ENCODE measurements at places on chromosomes 3 and 15.

GRCh38 chr15:79035111-79035601 is 55.4 kb downstream of the RASGRF1 start:
- DNase-seq, result no peak

- DNase-seq, result no peak
Observed at GRCh38 chr3:152961323-152961722, 126.4 kb downstream of the P2RY1 start.

DNA sequence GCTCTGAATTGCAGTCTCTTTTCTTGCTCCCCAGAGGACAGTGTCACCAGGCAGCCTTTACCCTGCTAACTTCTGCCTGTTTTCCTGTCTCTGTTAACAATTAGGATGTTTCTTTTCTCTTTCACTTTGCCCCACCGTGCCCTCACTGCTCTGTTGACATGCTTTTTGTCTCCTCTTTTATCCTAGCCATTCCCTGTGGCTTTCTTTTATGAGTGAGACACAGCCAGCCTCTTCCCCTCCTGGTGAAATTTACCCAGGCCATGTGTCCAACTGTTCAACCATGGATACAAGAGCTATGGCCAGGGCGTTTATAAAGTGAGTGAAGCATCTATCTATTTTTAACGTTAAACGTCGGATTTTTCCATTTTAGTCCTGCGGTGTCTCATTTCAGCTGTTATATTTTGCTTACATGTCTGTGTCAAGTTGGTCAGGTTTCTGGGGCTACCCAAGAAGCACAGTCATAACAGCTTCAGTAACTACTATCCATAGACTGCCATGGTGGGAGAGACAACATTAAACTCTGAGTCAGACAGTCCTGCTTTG is 443.2 kb upstream of the AZI2 start:
- DNase-seq, result no peak

DNA sequence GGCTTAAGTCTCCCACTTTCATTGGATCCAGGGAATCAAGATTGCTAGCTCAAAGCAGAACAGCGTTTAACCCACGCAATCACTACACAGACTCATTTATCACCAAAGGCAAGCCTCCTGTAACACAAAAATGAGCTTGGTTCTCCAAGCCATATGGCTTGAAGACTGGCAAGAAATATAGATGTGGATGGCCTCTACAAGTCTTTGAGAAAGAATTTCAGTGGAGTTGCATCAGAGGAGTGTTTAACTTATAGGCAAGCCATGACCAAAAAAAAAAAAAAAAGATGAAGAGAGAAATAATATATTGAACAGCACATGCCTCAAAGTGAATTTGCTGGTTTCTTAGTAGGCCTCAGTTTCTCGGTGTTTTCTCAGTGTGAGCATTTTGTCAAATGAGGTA is 27.3 kb downstream of the PDZRN3 start:
- DNase-seq, result no peak

- DNase-seq, result no peak
Observed at GRCh38 chr3:86774082-86774691, 216.8 kb downstream of the VGLL3 start.

- no peak for DNase-seq
Observed at GRCh38 chr3:126014252-126014651, 45.3 kb downstream of the ROPN1B start.

DNA sequence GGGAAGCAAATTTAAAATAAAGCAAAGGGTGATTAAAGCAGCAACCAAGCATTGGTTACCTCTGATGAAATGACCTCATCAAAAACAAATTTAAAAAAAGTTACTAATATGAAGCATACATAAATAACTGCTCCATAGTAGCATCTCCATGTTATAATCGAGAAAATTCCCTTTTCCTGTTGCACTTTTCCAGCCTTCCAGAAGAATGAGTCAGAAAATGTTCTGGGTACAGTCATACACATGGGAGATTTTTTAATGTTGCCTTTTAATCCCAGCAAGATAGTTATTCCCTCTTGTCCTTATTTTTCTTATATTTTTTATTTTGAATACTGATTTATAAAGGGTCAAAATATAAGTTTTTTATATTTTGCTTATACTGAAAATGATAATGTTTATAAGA is 2.6 kb upstream of the TMCO5A start:
- DNase-seq, result no peak

Measured in activated naive CD4-positive, alpha-beta T cell (primary cell).